Neural crest cell (in vitro differentiated cells): ENCODE measurements at places on chromosomes 11 and 22. TPM values are rescaled to one million over a fixed set of nuclear protein-coding genes. Genes with fewer than 3 reads are reported as not detected.

The PDGFD gene
- total RNA-seq, result 3.3 and 3.4 TPM in 2 replicates

The SYCE3 gene
- total RNA-seq, result not detected in 2 replicates

The ATP5MG gene
- total RNA-seq, result 227 and 233 TPM in 2 replicates

The TBX1 gene
- not detected in 2 replicates for total RNA-seq

The SAA2 gene
- not detected in 2 replicates for total RNA-seq

The MPPED2 gene
- 3.1 and 3.2 TPM in 2 replicates for total RNA-seq

The VWA5A gene
- 6.1 and 6.4 TPM in 2 replicates for total RNA-seq

The WNT7B gene
- 12.6 and 14.2 TPM in 2 replicates for total RNA-seq

The MIOX gene
- total RNA-seq, result 0.30 and 0.35 TPM in 2 replicates

The CCDC87 gene
- total RNA-seq, result 0.93 and 1.1 TPM in 2 replicates

The IGF2 gene
- total RNA-seq, result 19.0 and 20.1 TPM in 2 replicates

The RTN4R gene
- 17.9 and 19.0 TPM in 2 replicates for total RNA-seq

The OR51B2 gene
- total RNA-seq, result not detected in 2 replicates

The LRP4 gene
- total RNA-seq, result 23.5 and 24.5 TPM in 2 replicates

The POTEH gene
- total RNA-seq, result not detected in 2 replicates

The TNNT3 gene
- total RNA-seq, result not detected in 2 replicates

The MMP12 gene
- total RNA-seq, result not detected in 2 replicates

The BAIAP2L2 gene
- 0.51 and 0.52 TPM in 2 replicates for total RNA-seq

The SH3BP1 gene
- 36.4 and 36.6 TPM in 2 replicates for total RNA-seq

The TPP1 gene
- total RNA-seq, result 41.0 and 44.7 TPM in 2 replicates

The TRPC6 gene
- total RNA-seq, result not detected in 2 replicates

The TPBGL gene
- 0.19 and 0.27 TPM in 2 replicates for total RNA-seq

The HBD gene
- total RNA-seq, result not detected in 2 replicates

The RFPL2 gene
- 0.21 TPM in 1 of 2 replicates, not detected in the other for total RNA-seq

The IL17REL gene
- total RNA-seq, result 0.07 TPM in 1 of 2 replicates, not detected in the other

The MOGAT2 gene
- total RNA-seq, result not detected in 2 replicates

The ZW10 gene
- 28.2 and 29.2 TPM in 2 replicates for total RNA-seq

The THY1 gene
- 75.4 and 90.3 TPM in 2 replicates for total RNA-seq

The RCOR2 gene
- 107 and 108 TPM in 2 replicates for total RNA-seq

The ADAMTS8 gene
- total RNA-seq, result 0.21 TPM in 1 of 2 replicates, not detected in the other

The CBX7 gene
- total RNA-seq, result 2.3 and 2.4 TPM in 2 replicates

The HEPN1 gene
- total RNA-seq, result not detected in 2 replicates

The RASSF10 gene
- 6.0 and 6.4 TPM in 2 replicates for total RNA-seq

The SAA4 gene
- total RNA-seq, result not detected in 2 replicates

The MYH9 gene
- total RNA-seq, result 160 and 171 TPM in 2 replicates

The CWF19L2 gene
- 14.8 TPM in 2 replicates for total RNA-seq

The IL10RA gene
- total RNA-seq, result 0.37 and 0.48 TPM in 2 replicates

The TMEM223 gene
- 20.4 and 23.4 TPM in 2 replicates for total RNA-seq

The OSBP2 gene
- total RNA-seq, result 2.8 TPM in 2 replicates

The MSANTD2 gene
- 28.7 and 29.0 TPM in 2 replicates for total RNA-seq

The KCTD14 gene
- total RNA-seq, result 1.4 and 1.6 TPM in 2 replicates

The KCNE3 gene
- 2.2 and 2.6 TPM in 2 replicates for total RNA-seq

The MYBPC3 gene
- total RNA-seq, result not detected in 2 replicates

The RNH1 gene
- total RNA-seq, result 69.2 and 71.1 TPM in 2 replicates

The SIK2 gene
- 21.8 and 24.7 TPM in 2 replicates for total RNA-seq

The PGA5 gene
- total RNA-seq, result not detected in 2 replicates

The SUSD2 gene
- 0.37 and 0.66 TPM in 2 replicates for total RNA-seq

The PHLDA2 gene
- 1.1 and 1.6 TPM in 2 replicates for total RNA-seq

The MN1 gene
- 19.0 TPM in 2 replicates for total RNA-seq

The APOBEC3A gene
- total RNA-seq, result not detected in 2 replicates

The KRTAP5-10 gene
- not detected in 2 replicates for total RNA-seq

The DGCR6 gene
- total RNA-seq, result 4.8 and 4.9 TPM in 2 replicates

The RBMXL2 gene
- total RNA-seq, result 0.20 and 0.21 TPM in 2 replicates

The RIMBP3B gene
- total RNA-seq, result 0.63 and 0.68 TPM in 2 replicates
